ENCODE measurements at places on chromosomes 5 and 9. TPM values are rescaled to one million over a fixed set of nuclear protein-coding genes. Genes with fewer than 3 reads are reported as not detected.

FLT4 gene
- 0.34 TPM for total RNA-seq

INSL4 gene
- total RNA-seq, result not detected

SLC6A7 gene
- total RNA-seq, result not detected

DNA sequence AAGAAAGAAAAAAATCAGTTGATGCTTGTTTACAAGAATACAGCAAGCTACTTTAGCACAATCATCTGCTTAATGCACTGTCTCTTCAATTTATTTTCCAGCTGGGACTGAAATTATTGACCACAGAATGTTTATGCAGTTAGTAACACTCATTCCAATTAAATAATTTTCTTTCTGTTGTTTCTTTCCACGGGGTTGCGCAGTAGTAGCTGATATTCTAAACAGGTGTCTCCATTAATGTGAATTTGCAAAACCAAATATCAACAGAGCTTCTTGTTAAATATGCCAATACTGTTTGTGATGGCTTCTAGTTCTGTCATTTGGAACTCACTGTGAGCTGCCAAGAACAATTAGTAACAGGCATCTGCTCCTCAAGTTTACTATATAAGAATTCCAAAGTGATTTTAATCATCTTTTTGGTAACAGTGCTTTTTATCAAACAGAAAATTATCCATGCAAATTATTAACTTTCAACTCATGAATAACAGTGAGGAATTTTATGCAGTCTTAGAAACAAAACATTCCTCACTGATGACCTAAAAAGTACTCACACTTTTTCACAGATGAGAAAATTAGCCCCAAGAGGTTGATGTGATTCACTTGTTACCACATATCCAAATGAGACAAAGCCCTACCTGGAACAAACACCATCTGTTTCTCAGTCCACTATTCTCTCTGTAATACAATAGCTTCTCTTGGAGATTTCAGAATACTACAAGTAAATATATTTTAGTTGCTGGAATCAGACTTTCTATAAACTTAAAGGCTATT is 567.6 kb upstream of the RGMB start:
- peaks cover 4% of the 10 kb centered on the region for H3K27me3 ChIP-seq
- H3K4me3 ChIP-seq, result no peak overlapping the region
- ATAC-seq, result no peak
- H3K27ac ChIP-seq, result no peak overlapping the region
- no peaks in the 10 kb centered on the region for H3K36me3 ChIP-seq
- H3K4me1 ChIP-seq, result no peaks in the 10 kb centered on the region

GRCh38 chr5:178285399-178286225 is 53.0 kb upstream of the PHYKPL start:
- H3K4me3 ChIP-seq, result no peak overlapping the region
- no peaks in the 10 kb centered on the region for H3K36me3 ChIP-seq
- ATAC-seq, result no peak
- peaks cover 6% of the 10 kb centered on the region for H3K27me3 ChIP-seq
- H3K4me1 ChIP-seq, result no peaks in the 10 kb centered on the region

DNA sequence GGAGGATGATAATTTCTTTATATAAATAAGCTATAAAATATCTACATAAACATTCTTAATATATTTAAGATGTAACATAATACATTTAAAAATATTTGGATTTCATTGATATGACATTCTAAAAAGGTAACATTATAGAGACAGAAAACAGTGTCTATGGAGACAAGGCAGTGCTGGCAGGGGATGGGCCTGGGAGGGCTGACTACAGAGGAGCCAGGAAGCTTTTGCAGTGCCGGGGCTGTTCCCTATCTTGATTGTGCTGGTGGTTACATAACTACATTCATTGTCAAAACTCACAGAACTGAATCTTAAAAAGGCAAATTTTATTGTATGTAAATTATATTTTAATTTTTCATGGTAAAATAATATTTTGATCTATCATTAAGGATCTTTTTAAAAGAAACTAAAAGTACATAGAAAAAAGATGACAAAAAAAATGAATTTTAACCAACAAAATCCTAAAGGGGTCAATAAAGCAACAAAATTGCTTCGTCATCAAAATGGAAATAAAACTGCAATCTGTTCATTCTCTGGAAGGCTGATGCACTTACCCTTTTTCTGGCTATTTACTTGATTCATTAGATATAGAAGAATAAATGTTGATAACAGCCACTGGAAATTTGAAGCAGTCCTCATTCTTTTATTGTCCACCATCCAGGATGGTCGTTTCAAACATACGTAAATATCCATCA is 26.3 kb downstream of the LIFR start:
- H3K4me1 ChIP-seq, result no peaks in the 10 kb centered on the region
- no peak overlapping the region for H3K27ac ChIP-seq
- ATAC-seq, result no peak

FGF1 gene
- total RNA-seq, result not detected

- no peaks in the 10 kb centered on the region for H3K27me3 ChIP-seq
- no peak for ATAC-seq
- H3K4me1 ChIP-seq, result peaks cover 5% of the 10 kb centered on the region
- H3K4me3 ChIP-seq, result no peak overlapping the region
- H3K36me3 ChIP-seq, result no peaks in the 10 kb centered on the region
- no peak overlapping the region for H3K27ac ChIP-seq
These were observed 34.3 kb upstream of the PPP2R2B start for GRCh38 chr5:146912874-146913273.

DNA sequence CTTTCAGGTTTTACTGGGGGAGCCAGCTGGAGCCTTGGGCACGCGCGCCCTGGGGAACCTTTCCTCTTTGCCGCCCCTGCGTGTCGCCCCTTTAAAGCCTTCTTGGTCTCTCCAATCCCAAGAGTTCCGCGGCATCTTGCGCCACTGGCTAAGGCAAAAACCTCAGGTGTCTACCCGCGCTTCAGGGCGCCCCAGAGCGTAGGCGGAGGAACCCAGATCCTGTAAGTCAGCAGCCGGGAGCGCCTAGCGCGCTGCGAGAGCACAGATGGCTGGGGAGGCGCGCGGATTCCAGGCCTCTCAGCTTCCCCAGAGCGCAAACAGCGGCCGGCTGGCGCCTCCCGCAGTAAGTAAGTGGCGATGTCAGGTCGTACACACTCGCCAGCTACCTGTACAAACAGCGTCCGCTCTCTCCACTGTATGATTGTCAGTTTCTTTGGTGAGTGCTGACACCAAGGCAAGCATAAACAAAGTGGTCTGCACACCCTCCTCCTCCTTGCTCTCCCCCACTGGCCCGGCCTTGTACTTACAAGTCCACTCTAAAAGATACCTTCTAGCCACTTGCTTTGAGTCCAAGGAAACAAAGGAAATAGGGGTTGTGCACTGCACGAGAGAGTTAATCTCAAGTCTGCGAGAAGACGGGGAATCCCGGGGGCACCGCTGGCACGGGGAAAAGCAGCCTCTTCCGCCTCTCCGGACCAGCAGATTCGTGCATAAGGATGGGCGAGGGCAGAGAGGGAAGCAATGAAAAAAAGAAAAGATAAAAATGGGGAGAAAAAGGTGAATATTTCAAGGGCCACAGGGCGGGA is 2.9 kb downstream of the HTR1A start:
- no peak overlapping the region for H3K4me3 ChIP-seq
- no peaks in the 10 kb centered on the region for H3K36me3 ChIP-seq
- no peak for ATAC-seq
- H3K4me1 ChIP-seq, result no peaks in the 10 kb centered on the region
- peaks cover 30% of the 10 kb centered on the region for H3K27me3 ChIP-seq

PPP3R2 gene
- total RNA-seq, result not detected

WNK2 gene
- total RNA-seq, result 0.93 TPM

DNA sequence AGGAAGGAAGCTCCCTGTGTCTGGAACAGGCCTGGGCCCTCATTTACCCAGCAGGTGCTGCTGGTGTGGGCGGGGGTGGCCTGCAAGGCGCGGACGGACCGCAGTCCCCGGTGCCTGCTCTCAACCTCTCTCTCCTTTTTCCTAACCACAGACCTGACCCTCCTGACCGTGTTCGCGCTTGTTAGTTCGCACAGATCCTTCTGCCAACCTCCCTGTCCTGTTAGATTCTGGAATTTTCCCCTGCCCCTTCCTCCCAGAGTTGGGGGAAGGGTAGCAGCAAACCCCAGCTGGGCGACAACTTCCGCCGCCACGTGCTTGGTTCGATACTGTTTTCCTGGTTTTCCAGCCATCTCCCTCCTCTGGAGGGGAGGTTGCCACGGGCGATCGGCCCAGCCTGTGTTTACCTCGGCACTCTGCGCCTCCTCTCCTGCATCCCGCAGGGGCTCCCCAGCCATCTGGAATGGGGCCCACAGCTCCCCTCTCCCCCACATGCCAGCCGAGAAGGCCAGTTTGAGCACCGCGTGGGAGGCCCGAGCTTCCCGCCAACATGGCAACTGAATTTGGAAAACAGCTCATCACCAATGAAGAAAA is 70.8 kb upstream of the UNC5A start:
- peaks cover 8% of the 10 kb centered on the region for H3K4me1 ChIP-seq
- H3K4me3 ChIP-seq, result no peak overlapping the region
- H3K27me3 ChIP-seq, result peaks cover 45% of the 10 kb centered on the region

GRCh38 chr9:88746029-88746742 is 211.2 kb downstream of the NXNL2 start:
- no peaks in the 10 kb centered on the region for H3K36me3 ChIP-seq
- no peak for ATAC-seq
- H3K27me3 ChIP-seq, result peaks cover 21% of the 10 kb centered on the region
- H3K27ac ChIP-seq, result no peak overlapping the region

DNA sequence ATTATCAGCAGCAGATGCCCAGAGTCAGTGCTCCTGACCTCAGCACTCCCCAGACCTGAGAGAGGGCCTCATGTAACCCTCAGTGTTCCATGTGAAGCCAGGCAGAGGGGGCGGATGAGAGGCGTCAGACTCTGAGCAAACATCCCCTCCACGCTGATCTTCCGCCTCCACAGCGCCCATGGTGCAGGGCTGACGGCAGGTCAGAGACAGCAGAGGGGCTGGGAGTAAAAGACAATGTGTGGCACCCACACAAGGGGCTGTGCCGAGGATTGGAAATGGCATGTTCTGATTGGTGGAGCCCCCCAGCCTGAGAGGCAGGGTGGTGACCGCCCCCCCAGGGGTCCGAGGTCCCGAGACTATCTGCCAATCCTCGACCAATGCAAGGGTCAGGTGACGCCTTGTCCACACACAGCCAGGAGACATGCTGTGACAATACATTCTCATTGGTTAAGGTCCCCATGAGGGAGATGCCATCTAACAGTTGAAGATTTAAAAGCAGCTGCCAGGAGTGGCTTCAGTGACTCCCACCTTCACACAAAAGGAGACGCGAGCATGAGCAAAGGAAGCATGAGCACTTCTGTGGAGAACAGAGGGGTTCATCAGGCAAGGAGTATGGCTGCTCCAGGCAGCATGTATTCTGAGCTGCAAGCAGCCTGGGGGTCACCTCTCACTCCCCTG is 19.3 kb upstream of the SLC25A51 start:
- H3K27me3 ChIP-seq, result no peaks in the 10 kb centered on the region
- no peak overlapping the region for H3K4me3 ChIP-seq
- no peak overlapping the region for H3K27ac ChIP-seq
- no peaks in the 10 kb centered on the region for H3K4me1 ChIP-seq
- ATAC-seq, result no peak

- H3K27ac ChIP-seq, result no peak overlapping the region
- ATAC-seq, result no peak
- no peaks in the 10 kb centered on the region for H3K36me3 ChIP-seq
These were observed 223.0 kb downstream of the GABBR2 start for GRCh38 chr9:98485706-98486105.

SLC36A2 gene
- not detected for total RNA-seq

CCL28 gene
- total RNA-seq, result 22.8 TPM

SCGB3A2 gene
- not detected for total RNA-seq

DNA sequence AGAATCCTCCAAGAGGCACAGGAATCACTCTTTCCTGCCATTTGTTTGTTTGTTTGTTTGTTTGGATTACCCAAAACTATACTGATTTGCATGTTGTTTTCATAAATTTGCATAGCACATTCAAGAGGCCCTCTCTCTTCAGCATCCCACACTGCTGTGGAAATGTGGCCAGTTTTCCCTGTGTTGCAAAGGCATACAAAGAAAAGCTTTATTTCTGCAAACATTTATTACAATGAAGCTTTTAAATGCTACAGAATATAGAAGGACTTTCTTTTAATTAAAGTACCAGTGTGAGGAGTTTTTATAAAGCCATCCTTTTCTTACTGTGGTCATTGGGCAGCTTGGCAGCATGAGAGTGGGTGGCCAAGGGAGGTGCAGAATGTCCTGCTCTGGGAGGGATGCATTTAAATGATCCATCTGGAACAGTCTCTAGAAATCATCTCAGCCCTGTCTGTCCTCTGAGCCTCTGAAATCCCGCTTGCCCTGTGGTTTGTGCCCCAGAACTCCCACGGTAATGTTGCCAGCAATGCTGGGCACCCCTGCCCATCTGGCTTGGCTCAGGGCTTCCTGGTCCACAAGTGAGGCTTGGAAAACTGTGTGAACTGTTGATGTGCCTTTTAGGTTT is 356.8 kb upstream of the KIF2A start:
- no peak overlapping the region for H3K4me3 ChIP-seq
- no peaks in the 10 kb centered on the region for H3K4me1 ChIP-seq
- no peaks in the 10 kb centered on the region for H3K36me3 ChIP-seq
- no peak for ATAC-seq
- no peak overlapping the region for H3K27ac ChIP-seq

- peak overlapping the region; percentile 40 for H3K4me3 ChIP-seq
- no peaks in the 10 kb centered on the region for H3K4me1 ChIP-seq
- H3K36me3 ChIP-seq, result peaks cover 6% of the 10 kb centered on the region
- no peak overlapping the region for H3K27ac ChIP-seq
- no peak for ATAC-seq
- H3K27me3 ChIP-seq, result peaks cover 66% of the 10 kb centered on the region
These were observed 647 bp downstream of the PDE8B start for GRCh38 chr5:77210964-77211690.

LCN9 gene
- not detected for total RNA-seq

DNAI1 gene
- not detected for total RNA-seq

SLC6A3 gene
- total RNA-seq, result not detected

- H3K4me1 ChIP-seq, result peaks cover 41% of the 10 kb centered on the region
- H3K36me3 ChIP-seq, result no peaks in the 10 kb centered on the region
- H3K27ac ChIP-seq, result peak overlapping the region; percentile 17
- peak; percentile 57 for ATAC-seq
- H3K27me3 ChIP-seq, result no peaks in the 10 kb centered on the region
These were observed 1.3 kb upstream of the IL3 start for GRCh38 chr5:132059043-132059695.

GRCh38 chr5:109485030-109485429 is 75.3 kb upstream of the PJA2 start:
- H3K36me3 ChIP-seq, result no peaks in the 10 kb centered on the region
- H3K4me1 ChIP-seq, result no peaks in the 10 kb centered on the region
- ATAC-seq, result no peak
- no peaks in the 10 kb centered on the region for H3K27me3 ChIP-seq
- H3K27ac ChIP-seq, result no peak overlapping the region
- H3K4me3 ChIP-seq, result no peak overlapping the region

PCDHGA2 gene
- not detected for total RNA-seq

FAXDC2 gene
- total RNA-seq, result not detected

DNA sequence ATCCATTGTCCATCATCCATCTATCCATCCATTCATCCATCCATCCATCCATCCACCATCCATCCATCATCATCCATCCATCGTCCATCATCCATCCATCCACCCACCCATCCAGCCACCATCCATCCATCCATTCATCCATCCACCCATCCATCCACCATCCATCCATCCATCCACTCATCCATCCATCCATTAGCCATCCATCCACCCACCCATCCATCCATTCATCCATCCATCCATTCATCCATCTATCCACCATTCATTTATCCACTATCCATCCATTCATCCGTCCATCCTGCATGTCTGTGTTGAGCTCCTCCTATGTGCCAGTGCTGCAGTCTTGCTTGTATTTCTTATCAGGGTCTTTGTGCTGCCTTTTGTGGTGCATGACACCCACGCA is 44.2 kb downstream of the COL5A1 start:
- H3K4me1 ChIP-seq, result no peaks in the 10 kb centered on the region
- H3K27ac ChIP-seq, result no peak overlapping the region
- H3K36me3 ChIP-seq, result no peaks in the 10 kb centered on the region
- H3K4me3 ChIP-seq, result no peak overlapping the region
- ATAC-seq, result no peak

All from activated T-helper 17 cell treated with anti-CD3 and anti-CD28 coated beads, Interleukin-2, amount 50 U/mL, for 72 hours (primary cell).